Activated CD8-positive, alpha-beta T cell treated with anti-CD3 and anti-CD28 coated beads for 36 hours (primary cell): ENCODE measurements at places on chromosomes 6 and 20. TPM values are rescaled to one million over a fixed set of nuclear protein-coding genes. Genes with fewer than 3 reads are reported as not detected.

DNA sequence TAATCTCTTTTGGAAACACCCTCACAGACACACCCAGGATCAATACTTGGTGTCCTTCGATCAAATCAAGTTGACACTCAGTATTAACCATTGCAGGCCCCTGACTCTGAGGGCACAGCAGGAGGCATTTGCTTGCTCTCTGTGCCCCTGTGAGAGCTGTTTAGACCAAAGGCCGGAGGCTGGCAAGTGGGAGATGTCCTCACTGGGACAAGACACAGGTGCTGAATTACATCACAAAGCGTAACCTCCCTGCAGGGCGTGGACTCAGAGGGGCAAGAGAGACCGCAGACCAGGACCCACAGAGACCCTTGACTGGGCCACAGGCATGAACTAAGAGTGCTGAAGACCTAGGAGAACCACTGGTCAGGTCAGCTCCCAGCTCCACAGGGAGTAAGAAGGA, at the start of gene CST8:
CST8 (plus strand) TSS at position 301 of the 400 bp plus-strand sequence. CDS start 551 bp downstream, outside the sequence.
- no peak for DNase-seq

- DNase-seq, result peak; percentile 48
Observed at GRCh38 chr6:11535801-11536230, 1.7 kb upstream of the TMEM170B start.

DNA sequence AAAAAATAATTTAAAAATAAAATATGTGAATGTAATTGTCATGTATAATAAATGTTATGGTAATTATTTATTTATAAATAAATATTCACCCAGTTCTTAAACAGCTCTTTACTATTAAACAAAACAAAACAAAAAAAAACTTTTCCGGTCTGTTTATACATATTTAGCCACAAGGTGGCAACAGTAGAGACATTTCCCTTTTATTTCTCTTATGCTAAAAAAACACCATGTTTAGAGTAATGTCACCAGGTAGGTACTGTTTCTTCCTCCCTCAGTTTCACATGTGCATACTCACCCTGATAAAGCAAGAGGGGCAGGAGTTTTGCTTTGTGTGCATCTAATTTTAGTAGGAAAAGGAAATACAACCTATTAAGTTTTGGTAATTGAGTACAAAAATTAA, 610.4 kb upstream of the IMPG1 start:
- DNase-seq, result no peak

DNA sequence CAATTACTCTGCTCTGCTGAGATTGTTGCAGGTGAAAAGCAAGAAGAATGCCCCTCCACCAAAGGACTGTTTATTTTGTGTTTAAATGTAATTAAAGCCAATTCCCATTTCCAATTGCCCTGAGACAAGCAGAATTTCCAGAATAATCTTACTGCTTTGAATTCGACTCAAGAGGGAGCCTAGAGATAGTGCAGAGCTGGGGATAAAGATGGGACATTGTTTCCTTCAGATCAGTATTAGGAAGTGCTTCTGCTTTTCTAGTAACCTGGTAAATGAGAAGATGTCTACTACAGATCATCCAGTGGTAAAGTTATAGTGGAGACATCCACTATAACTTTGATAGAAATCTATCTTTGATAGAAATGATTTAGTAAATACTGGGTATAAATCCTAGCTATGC, 326.9 kb downstream of the UBE3D start:
- DNase-seq, result no peak

DNA sequence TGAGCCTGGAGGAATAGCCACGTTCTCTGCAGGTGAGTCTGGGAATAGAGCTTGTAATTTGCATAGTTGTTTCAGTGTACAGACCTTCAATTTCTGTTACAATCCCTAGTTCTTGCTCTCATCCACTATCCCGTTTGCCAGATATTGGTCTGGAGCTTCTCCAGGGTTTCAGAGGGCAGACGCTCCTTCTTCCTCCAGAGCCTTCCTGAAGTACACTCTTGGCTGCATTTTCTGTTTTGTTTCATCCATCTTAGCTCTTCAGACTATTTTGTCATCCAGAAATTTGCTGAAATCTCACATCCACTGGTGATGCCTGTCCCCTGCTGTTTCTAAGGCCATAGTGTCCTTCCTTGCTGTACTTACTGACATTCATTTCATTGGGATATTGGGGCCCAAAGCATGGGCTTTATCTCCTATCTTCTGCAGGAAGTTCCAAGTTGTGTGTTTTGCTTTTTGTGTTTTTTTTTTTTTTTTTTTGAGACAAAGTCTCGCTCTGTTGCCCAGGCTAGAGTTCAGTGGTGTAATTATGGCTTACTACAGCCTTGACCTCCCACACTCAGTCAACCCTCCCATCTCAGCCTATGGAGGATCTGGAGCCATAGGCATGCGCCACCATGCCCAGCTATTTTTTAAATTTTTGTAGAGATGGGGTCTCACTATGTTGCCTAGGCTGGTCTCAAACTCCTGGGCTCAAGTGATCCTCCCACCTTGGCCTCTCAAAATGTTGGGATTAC, 18.7 kb downstream of the CDS2 start:
- DNase-seq, result no peak

DNA sequence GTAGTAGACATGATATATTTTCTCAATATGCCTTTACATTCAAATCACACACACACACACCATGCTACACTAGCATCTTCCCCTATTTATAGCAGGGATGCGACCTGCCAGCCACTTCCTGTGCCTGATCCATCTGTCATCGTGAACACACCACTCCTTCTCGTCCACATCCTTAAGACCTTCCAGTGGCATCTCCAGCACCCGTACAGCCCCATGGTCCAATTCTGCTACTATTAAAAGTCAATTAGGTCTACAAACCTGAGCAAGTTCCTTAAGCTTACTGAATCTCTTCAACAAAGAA, 54.5 kb downstream of the KIF16B start:
- DNase-seq, result no peak

- no peak for DNase-seq
Observed at GRCh38 chr20:59485576-59486454, 118.5 kb upstream of the PHACTR3 start.

DNA sequence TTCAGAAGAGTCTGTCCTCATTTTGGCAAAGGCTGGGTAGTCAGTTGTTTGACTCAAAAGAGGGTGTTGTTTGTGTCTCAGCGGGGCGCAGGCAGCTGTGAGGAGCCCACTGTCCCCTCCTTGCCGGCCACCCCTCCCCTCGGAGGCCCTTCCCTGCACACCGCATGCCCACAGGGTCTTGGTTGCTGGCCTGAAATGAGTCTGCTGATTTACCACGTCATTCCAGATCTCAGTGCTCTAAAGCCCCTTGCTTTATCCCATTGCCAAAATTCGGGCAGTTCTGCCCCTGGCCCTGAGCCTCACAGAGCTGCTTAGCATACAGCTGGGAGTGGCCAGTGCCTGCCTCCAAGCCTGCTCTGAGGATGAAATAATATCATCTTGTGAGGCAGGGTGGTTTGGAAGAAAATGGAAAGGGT, 220.7 kb downstream of the UST start:
- DNase-seq, result no peak

DNA sequence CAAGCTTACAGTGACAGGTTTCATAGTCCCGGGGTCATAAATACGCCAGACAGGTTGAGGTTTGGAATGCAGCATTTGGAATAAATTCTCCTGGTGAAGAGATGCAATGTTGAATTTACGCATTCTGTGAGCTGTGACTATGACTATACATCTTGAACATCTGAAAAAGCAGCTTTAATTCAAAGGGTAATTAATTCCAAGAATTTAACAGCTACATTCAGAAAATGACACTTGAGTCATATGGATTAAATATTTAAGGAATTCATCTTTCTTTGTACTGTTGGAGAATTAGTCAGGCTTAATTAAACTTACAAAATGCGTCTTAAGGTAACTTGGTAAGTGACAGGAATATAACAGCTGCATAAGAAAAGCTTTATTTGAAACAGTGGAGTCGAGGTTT, 74.7 kb downstream of the ESR1 start:
- no peak for DNase-seq

DNA sequence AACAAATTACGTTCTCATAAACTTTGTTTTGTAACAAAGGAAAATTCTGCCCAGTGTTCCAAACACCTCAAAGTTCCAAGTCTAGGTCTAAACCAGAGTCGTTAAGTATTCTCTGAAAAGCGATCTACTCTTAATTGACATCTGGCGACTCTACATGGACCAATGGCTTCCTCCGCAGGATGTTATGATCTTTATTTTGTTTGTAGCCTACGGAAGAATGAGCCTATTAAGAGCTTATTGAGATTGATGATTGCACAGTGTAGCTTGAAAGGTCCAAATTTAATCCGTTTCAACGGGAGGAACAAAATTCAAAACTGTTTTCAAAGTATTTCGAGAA, 61.1 kb downstream of the FAM217A start:
- DNase-seq, result peak; percentile 14

DNA sequence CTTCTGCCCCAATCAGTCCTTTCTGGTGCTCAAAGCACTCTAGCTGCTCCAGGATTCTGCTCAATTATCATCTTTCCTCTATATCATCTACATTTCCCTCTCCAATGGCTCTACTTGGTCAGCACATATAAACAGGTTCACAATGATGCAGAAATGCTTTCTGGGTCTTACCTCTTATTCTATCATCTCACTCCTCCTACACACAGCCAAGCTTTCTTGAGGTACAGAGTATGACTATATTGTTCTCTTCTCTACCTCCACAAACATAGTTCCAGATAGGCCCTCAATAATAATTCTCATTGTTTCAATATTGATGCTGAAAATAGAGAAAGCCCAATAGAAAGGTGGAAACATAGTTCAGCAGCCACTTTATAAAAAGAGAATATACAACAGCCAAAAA, 48.2 kb downstream of the HIVEP2 start:
- DNase-seq, result no peak

GRCh38 chr6:163954088-163954775, 539.7 kb downstream of the QKI start:
- no peak for DNase-seq

- no peak for DNase-seq
Observed at GRCh38 chr20:48260129-48260756, 475.0 kb upstream of the SULF2 start.

DNA sequence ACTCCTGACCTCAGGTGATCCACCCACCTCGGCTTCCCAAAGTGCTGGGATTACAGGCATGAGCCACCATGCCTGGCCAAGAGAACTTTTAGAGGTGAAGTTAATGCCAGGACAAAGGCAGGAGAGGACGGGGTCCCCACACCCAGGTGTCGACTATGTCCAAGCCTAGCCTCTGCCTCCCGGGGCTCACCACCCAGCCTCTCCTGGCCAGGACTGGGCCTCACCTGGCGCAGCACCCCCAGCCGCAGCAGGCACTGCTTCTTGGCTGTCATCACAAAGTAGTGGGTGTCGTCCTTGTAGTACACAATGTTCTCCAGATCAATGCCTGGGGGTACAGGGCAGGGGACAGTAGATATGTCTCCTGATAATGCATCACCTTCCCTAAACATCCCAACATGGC, 4.2 kb downstream of the MICAL1 start:
- no peak for DNase-seq

DNA sequence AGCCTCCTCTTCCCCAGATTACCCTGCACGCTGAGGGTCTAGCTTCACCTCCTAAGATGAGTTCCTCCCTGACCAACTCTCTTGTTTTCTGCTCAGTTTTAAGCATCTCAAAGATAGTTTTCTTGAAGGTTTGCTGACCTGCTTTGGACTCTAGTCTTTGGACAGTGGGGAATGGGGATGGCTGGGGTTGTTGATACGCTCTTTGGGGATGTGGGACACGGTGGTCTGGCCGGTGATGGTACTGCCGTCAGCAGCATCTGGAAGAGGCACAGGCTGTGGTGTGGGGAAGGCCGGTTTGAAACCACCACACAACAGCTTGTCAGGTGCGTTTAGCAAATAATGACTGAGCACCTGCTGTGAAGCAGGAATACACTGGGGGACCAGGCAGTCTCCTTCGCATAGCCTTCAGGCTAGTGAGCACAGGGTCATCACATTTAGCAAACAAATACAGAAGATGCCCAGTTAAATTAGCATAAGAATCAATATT, 94.1 kb downstream of the TMEM242 start:
- DNase-seq, result no peak

- DNase-seq, result peak; percentile 51
Observed at GRCh38 chr20:2524709-2525506, 11.5 kb upstream of the TMC2 start.

- no peak for DNase-seq
Observed at GRCh38 chr6:16774437-16774836, 13.2 kb upstream of the ATXN1 start.

GRCh38 chr6:109963598-109964170, 14.4 kb upstream of the GPR6 start:
- DNase-seq, result no peak

DNA sequence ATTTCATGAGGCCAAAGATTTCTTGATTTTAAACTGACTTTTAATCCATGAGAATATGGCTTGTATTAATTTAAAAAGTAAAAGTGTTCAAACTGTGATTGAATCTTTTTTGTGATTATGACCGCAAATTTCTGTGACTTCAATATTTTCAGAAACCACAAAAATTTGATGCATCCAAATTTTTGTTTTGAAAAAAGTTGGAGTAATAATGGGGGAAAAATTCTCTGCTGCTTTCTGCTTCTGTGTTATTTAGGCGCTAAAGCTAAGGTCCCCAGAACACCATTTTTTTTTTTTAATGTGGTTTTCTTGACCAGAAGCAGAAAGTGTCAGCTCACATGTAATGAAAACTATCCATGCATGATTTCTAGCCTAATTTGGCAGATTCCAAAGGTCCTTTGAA, 65.3 kb downstream of the GRIK2 start:
- no peak for DNase-seq

GRCh38 chr6:112018619-112019416, 35.1 kb upstream of the CCN6 start:
- DNase-seq, result no peak

- DNase-seq, result no peak
Observed at GRCh38 chr6:20998748-20999448, 464.6 kb downstream of the CDKAL1 start.

GRCh38 chr6:129725341-129725740, 15.4 kb upstream of the ARHGAP18 start:
- no peak for DNase-seq

GRCh38 chr6:102742754-102743356, 1349.3 kb downstream of the GRIK2 start:
- DNase-seq, result no peak

- no peak for DNase-seq
Observed at GRCh38 chr6:3277251-3277650, 18.5 kb downstream of the PSMG4 start.

DNA sequence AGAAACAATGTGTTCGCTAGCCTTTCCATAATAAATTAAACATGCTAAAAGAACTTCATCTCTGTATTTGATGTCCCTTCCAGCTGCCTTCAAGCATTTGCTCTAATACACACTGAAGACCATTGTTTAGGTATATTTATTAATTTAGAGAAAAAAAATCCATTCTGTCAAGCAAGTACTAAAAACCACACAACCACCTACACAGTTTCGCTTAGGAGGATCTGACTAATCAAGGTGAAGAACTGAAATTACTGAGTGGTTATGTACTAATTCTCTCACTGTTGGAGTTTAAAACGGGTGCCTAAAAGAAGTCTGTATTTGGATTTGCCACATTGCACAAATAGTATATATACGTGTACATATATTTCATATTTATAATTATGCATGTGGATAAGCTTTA, 58.9 kb downstream of the GMDS start:
- DNase-seq, result peak; percentile 65

- DNase-seq, result no peak
Observed at GRCh38 chr6:134521116-134521501, 203.2 kb upstream of the SGK1 start.

The SLC17A1 gene
- total RNA-seq, result not detected

The MYBL2 gene
- total RNA-seq, result 96.4 TPM

The TPBG gene
- not detected for total RNA-seq

The TINAG gene
- total RNA-seq, result not detected

The TNNC2 gene
- not detected for total RNA-seq

The GRIK2 gene
- total RNA-seq, result not detected

The ARMH2 gene
- not detected for total RNA-seq

The CALHM4 gene
- total RNA-seq, result not detected
